ENCODE measurements at places on chromosomes 2 and 18.

GRCh38 chr2:151292141-151292540 lies 2.7 kb upstream of the NMI start:
- DNase-seq, result no peak

DNA sequence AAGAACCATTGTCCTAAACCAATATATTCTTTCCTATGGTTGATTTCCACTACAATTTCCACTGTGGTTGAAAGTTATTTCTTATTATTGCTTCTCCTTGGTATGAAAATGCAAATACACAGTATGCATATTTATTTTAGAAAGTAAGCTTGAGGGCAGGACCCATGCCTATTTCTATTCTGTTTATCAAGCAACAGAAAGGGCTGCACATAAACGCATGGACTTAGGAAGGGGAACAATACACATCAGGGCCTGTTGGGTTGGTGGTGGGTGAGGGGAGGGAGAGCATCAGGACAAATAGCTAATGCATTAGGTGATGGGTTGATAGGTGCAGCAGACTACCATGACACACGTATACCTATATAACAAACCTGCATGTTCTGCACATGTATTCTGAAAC lies 20.7 kb downstream of the SLC4A3 start:
- no peak for DNase-seq

DNA sequence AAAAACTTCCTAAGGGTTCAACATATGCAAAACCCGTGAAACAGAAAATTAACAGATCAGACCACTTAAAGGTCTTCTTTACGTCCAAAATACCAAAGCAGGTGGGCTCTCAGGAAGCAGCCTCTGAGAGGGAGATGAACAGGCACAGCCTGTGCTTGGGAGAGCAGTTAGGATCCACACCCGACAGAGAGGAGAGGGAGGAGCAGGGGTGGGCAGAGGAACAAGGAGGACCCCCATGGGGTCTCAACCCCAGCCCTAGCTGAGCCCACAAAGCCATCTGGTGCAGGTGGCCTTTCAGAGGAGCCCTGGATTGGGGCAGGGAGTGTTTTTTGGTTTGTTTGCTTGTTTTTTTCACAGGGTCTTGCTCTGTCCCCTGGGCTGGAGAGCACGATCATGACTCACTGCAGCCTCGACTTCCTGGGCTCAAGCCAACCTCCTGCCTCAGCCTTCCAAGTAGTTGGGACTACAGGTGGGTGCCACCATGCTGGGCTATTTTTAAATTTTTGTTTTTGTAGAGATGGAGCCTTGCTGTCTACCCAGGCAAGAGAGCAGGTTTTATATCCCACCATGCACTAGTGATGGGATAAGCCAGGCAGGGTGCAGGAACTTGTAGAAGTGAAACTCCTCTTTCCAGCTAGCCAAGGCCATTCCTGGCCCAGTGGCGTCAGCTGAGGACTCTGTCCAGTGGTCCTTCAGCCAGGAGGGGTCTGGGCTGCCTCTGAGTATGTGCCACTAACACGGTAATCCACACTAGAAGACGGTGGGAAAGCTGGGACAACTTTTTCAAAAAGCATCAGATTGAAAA lies 154.1 kb upstream of the HDAC4 start:
- DNase-seq, result no peak

DNA sequence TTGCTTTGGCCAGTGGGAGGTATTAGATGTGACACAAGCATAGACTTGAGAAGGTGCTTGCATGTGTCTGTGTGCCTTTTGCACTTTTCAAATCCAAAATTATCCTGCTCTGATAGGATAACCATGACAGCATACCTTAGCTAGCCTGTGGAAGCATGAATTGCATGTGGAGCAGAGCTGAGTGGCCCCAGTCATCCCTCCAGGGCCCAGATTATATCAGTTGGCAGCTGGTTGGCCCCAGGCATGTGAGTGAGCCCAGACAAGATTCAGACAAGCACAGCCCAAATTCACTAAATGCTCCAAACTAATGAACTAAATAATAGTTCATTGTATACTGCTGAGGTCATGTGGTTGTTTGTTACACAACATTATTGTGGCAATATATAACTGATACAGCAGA lies 18.8 kb downstream of the TACR1 start:
- DNase-seq, result no peak

- DNase-seq, result no peak
These were observed 141.4 kb downstream of the SCG2 start for GRCh38 chr2:223460774-223461211.

GRCh38 chr18:58863539-58864145 lies 1.0 kb upstream of the ZNF532 start:
- DNase-seq, result peak; percentile 32

GRCh38 chr18:33579349-33580215 lies 1.6 kb downstream of the ASXL3 start:
- DNase-seq, result peak; percentile 30

DNA sequence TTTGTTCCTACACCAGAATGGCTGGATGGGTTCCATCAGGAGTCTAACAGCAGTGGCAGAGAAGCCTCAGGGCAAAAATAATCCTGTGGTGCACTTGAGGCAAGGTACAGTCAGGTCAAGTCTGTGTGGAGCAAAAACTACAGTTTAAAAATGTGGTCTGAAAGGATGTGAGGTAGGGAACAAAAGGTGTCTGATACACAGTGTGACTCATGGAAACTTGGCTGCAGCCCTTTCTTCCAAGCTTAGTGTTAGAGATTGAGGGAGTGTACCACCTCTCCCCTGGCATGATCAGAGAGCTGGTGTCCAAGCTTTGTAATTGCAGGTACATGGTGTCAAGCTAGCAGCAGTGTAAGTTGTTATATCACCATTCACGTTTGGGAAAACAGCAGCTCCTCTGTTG lies 8.9 kb downstream of the ANKAR start:
- DNase-seq, result no peak

- DNase-seq, result peak; percentile 13
These were observed 20.9 kb upstream of the DNMT3A start for GRCh38 chr2:25362434-25363145.

DNA sequence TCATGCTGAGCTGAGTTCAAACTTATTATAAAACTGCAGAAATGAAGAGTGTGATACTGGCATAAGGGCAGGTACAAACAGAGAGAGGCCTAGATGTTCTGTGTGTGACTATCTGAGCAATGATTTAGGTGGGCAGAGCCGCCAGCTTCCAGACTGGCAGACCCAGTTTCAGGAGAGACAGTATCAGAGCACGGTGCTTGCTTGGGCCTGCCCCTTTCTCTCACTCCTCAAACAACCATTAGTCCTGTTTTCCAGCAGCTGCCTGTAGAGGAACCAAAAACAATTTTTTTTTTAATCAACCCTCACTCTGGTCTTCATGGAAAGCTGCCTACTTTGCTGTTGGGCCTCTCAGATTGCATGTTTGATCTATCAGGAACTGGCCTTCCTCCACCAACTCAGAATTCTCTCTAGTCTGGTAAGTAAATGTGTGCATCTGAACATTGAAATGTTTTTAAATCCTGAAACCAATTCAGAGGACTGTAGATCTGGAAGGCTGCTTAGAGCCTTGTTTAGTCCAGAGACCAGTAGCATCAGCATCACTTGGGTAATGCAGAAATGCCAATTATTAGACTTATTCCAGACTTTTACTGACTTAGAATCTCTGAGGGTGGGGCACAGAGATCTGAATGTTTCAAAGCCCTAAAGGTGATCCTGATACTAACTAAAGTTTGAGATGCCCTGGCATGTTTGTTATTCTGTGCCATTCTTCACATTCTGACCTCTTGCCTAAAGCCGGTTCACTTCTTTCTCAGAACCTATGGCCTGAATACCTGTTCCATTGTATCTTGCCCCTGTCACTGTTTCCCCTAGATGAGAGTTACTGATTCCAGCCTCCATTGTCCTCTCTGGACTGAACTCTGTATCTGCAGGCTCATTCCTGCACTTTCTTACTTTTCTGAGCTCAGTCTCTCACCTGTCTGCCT lies 24.8 kb upstream of the CRIM1 start:
- DNase-seq, result no peak

DNA sequence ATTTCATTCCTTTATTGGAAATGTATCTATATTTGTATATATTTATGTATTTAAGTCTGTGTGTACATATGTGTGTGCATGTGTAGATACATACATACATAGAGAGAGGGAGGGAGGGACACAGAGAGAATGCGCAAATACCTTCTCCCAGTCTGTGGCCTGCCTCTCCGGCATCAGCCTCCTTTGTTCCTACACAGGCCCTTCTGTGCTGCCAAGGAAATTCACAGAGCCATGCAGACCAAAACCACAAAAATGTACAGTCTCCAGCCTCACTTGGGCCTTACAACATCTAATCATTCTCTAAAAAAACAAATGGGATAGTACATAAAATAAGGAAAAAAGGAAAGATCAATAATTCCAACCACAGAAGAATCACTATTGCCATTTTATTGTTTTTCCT lies 8.8 kb upstream of the CRACDL start:
- no peak for DNase-seq

- DNase-seq, result no peak
These were observed 38.5 kb downstream of the PSMG2 start for GRCh38 chr18:12741351-12741750.

- no peak for DNase-seq
These were observed 378.3 kb upstream of the MYT1L start for GRCh38 chr2:2709431-2709770.

DNA sequence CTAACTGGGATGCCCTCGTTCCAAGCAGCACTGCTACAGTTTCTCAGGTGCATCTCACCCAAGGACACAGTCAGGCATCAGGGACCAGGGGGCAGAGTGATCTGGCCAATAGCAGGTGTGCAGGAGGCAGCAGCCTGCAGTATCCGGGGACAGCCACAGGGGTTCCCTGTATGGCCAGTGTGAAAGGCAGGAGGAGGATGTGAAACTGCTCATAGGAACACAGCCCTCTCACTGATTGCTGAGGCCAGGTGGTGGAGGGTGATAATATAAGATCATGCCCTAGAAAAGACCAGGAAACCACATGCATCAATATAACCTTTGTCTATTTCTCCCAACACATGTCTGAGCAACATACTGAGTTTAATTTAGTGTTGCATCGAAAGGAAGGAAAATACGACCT lies 112.7 kb upstream of the TACR1 start:
- no peak for DNase-seq

DNA sequence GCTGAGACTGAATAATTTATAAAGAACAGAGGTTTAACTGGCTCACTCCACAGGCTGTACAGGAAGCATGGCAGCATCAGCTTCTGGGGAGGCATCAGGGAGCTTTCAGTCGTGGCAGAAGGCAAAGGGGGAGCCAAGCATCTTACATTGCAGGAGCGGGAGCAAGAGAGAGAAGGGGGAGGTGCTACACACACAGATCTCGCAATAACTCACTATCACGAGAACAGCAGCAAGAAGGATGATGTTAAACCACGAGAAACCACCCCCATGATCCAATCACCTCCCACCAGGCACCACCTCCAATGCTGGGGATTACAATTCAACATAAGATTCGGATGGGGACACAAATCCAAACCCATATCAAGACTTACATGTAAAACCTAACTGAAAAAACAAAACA lies 17.8 kb upstream of the MATN3 start:
- no peak for DNase-seq

GRCh38 chr2:183031911-183032794 lies 6.1 kb downstream of the NCKAP1 start:
- no peak for DNase-seq

- DNase-seq, result no peak
These were observed 259.8 kb upstream of the APCDD1 start for GRCh38 chr18:10194592-10194991.

DNA sequence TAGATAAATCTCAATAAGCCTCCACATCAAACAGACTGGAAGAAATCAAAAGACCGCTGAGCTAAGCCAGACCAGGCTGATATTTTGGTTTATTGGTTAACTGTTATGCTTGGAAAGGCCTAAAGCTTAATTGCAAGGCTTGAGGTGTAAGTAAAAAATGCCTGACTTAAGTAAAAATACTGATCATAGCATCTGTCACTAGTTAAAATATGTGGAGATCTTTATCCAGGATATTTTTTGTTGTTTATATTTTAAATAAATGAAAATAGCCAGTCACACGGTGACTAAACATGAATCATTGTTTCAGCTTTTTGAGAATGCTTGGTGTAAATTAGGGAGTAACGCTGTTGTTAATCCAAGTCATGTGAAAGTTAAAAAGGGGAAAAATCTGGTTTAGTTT lies 127.9 kb downstream of the THADA start:
- no peak for DNase-seq

GRCh38 chr18:54904581-54904980 lies 54.7 kb downstream of the CCDC68 start:
- DNase-seq, result no peak

DNA sequence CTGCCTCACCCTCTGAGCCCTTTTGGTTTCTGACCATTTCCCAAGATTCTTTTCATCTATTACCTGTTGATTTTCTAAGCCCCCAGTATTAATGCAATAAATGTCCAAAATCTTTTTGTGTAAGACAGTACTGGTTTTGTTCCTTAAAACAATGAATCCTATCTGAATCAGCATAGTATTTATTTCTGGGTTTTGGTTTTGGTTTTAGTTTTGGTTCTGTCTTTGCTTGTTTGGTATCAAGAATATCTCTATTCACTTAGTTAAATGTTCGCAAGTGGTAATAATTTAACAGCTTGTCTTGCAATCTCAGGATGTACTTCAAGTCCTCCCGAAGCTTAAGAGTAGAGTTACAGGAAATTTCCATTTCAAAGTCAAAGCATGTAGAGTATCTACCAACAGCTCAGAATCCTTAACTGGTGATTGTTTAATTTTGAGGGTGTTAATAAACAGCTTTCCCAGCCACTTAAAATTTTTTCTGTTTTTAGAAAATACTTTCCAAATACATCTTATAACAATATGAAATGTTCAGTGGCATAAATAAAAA lies 67.7 kb upstream of the NEDD4L start:
- no peak for DNase-seq

- no peak for DNase-seq
These were observed 130.7 kb downstream of the TMEM247 start for GRCh38 chr2:46610021-46610420.

DNA sequence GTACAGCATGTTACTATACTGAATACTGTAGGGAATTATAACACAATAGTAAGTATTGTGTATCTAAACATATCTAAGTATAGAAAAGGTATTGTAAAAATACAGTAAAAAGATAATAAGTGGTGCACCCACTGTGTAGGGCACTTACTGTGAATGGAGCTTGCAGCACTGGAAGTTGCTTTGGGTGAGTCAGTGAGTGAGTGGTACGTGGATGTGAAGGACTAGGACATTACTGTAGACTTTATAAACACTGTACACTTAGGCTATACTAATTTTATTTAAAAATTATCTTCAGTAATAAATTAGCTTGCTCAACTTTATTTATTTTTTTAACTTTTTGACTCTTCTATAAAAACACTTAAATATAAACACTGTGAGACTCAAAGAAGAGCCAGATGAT lies 82.6 kb downstream of the MTA3 start:
- no peak for DNase-seq

GRCh38 chr2:170323743-170324142 lies 145.8 kb downstream of the MYO3B start:
- DNase-seq, result no peak

- DNase-seq, result no peak
These were observed 13.0 kb downstream of the IMPA2 start for GRCh38 chr18:11994336-11994702.

- DNase-seq, result no peak
These were observed 221.1 kb upstream of the SMAD2 start for GRCh38 chr18:48151421-48152065.

GRCh38 chr2:16081316-16082200 lies 141.2 kb downstream of the MYCN start:
- no peak for DNase-seq
